SJCRH30 (cell line): ENCODE measurements at places on chromosomes 5 and 9.
A peak's percentile ranks its signal among the peaks of the same experiment; 100 is the strongest.

GRCh38 chr5:142386137-142387023 lies 61.6 kb upstream of the SPRY4 start:
- DNase-seq: no peak

- DNase-seq: no peak
Observed at GRCh38 chr9:133725886-133726285, 12.3 kb downstream of the SARDH start.

- DNase-seq: peak; percentile 82
Observed at GRCh38 chr5:53478411-53479044, 1.9 kb upstream of the FST start.

- no peak for DNase-seq
Observed at GRCh38 chr9:79588488-79589223, 16.9 kb downstream of the TLE4 start.

DNA sequence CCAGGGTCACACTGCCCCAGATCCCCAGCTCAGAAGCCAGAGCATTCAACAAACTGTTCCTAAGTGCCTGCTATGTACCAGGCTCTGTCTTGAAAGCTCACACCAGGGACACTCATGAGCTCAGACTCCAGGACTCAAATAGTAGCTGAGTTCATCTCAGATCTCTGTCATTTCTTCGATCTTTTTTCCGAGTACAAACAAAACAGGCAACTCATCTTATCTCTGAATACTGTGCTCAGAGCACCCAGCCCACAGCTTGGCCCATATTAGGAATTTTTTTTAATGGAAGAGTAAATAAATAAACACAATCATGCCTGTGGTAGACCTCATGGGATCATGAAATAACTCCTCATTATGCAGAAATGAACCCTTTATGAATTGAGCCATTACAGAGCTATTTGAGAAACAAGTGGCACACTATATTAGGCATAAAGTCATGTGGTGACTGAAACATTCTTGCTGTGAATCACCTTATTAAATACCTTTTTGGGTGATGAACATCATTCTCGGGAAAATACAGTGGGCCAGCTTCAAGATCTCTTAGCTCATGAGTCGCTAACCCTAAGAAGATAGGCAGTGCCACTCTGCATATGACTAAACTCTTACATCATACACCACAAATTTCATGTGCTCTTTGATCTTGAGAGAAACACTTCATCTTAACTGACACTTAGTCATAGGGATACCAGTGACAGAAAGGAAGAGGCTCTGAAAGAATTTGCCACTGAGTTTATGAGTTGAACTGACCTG lies 9.9 kb downstream of the SH3RF2 start:
- no peak for DNase-seq

DNA sequence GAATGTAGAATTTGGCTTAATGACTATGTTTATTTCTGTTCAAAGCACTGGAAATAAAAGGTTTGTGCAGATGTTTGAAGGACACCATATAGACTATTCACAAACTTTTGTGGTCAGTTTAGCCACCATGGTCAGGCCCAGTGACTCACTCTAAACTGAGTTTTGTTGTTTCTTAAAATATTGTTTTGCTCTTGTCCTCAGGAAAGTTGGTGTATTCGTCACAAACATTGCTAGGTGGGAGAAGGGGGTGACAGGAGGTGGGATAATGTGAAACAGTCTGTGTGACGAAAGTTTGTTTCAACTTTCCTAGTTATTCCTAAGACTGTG lies 35.0 kb upstream of the LIFR start:
- no peak for DNase-seq

DNA sequence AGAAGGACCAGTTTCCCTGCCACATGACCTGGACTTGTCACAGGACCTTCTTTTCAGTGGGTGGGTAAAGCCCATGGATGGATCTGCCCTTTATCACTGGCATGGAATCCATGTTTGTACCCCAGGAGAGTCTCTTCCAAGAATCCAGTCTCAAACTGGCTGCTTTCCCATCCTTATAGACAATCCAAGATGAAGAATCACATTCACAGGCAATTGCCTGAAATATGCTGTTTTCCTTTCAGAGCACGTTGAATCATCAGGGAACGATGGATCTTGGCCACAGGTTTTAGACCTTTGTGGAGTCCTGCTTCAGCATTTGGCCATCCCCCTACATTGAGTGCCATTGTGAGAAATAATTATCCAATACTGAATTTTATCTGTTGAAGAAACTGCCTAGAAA lies 319.8 kb downstream of the ASTN2 start:
- no peak for DNase-seq

- DNase-seq: no peak
Observed at GRCh38 chr9:18516965-18517364, 43.0 kb downstream of the ADAMTSL1 start.

DNA sequence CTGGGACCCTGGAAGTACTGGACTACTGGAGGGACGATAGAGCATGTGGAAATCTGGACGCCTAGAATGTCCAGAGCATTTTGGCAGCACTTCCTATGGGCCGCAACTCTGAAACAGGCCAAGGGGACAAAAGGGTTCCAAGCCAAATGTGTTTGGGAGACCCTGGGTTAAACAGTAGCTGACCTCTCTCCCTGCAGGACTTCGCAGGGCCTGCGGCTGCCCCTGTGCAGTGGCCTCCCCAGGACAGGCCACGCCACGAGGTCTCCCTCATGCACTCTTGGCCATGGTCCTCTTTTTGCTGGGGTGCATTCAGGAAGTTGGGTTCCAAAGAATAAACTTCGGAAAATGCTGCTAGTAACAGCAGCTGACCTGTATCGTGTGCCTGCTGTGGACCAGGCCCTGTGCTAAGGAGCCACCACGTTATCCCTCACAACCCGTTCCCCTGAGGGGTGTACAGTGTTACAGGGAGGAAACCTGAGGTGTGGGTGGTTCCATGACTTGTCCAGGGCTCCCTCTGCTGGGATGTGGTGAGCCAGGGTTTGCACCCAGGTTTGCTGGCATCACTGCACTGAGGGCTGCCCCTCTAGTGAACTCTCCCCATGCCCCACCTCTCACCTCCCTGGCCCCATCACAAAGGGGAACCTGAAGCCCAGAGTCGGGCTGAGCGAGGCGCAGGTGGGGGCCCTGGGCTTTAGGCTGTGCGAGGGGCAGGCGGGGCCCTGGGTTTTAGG lies 79.4 kb downstream of the AMBP start:
- peak; percentile 36 for DNase-seq

- DNase-seq: no peak
Observed at GRCh38 chr5:177325868-177326381, 14.2 kb upstream of the MXD3 start.

DNA sequence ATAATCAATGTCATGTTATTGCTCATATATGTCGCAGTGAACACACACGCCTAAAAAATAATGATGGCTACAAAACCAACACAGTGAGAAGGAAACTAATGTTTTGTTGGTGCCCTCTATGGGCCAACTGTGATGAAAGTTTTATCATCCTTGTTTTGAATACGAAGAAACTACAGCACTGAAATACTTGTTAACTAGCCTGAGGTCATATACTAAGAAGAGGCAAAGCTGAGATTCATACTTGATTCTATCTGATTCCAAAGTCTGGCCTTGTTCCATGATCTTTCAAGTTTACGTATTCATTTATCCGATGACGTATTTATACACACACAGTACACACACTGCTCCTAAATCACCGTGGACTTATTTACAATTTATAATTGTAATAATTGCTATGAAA lies 16.1 kb upstream of the DRD1 start:
- peak; percentile 80 for DNase-seq

DNA sequence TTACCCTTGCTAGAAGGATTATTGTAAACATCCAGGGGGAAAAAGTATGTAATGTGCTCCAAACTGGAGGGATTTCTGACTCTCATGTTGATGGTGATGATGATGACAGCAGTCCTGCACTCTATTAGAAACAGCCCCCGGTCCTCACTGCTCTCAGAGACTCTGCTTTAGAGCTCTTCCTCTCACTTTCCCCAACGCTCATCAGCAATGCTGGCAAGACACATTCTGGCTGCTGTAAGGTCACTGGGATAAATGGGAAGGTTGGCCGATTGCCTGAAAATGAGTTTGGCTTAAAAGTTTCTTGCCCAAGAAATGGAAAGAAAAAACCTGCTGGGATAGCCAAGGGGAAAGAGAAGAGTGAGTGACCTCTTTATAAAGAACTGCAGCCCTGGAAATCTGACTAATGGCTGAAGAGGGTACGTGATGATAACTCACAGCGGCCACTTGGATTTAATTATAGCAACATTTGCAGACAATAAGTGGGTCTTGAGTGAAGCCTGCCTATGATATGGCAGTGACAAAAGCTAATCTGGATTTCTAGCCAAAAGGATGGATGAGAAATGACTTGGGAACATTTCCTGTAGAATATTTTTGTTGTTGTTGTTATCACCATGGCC lies 235.8 kb downstream of the TMEM38B start:
- DNase-seq: no peak

DNA sequence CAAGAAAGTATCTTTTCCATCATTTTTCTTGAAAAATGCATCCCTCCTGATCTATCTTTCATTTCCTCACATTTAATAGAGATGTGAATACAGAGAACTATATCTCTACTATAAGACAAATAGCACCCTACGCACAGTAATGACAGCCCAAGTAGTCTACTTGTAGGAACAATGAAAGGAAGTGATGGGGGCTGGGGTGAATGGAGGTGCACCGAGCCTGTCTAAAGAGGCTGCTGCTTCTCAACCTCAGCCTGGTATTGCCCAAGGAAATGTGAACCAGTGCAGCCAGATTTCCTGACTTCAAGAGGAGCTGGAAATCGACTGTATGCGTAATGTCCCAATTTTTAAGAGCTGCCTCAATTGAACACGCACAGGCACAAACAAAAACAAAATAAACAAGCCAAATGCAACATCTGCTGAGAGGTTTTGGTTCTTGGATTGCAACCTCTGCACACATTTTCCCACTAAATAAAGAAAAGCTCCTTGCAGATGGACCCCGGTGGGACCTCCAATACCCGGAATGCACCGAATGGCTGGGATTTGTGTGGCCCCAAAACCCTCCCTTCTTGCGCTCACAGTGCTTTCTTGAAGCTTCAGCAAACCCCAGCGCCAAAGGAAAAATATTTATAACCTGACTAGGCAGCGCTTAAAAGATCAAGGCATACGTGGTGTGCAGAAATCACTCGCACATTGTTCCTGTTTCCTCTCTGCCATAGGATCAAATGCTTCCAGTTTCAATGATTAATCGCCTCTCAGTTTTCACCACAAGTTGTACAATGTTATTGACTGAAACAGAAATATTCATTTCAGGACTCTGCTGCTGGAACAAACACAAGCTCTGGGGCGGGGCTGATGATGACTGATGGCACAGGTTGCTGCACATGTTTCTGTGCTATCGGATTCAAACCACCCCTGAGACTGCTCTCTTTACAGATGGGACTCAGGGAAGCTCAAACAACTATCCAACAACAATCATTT lies 68.3 kb downstream of the KCNIP1 start:
- DNase-seq: no peak

- no peak for DNase-seq
Observed at GRCh38 chr5:141863569-141864178, 14.5 kb downstream of the PCDH1 start.

DNA sequence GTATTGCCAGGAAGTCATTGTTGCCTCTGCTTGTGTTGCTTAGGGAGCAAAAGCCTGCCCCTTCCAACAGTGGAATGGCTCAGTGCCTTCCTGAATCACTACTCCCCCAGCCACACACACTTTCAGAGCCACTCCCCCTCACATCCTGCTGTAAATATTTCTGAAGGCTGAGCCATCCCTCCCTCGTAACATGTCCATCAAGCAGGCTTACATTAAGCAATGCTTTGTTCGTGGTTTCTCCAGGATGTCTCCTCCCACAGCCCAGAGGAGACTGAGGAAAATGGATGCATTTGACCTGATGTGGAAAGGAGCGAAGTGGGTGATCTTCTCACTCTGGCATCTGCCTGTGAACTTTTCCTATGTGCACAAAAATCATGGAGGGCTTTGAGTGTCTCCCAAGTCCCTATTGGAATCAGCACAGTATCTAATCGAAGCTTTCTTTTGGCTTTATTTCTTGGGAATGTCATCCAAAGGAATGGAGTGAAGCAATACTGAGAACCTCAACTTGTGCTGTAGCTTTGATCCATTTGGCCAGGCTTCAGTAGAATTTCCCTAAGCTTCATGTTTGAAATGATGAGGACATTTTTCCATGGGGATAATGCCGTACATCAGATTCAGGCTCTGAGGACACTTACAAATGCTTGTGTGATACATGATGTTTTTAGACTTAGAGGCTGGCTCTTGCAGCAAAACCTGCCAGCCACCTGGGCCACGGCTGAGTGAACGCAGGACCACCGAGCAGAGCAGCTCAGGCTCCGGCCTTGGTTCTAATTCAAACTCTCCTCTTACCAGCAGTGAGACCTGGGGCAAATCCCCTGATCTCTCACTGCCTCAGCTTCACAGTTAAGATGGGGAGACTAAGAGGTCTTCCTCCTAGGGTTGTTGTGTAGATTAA lies 389.1 kb downstream of the ENC1 start:
- DNase-seq: peak; percentile 40

DNA sequence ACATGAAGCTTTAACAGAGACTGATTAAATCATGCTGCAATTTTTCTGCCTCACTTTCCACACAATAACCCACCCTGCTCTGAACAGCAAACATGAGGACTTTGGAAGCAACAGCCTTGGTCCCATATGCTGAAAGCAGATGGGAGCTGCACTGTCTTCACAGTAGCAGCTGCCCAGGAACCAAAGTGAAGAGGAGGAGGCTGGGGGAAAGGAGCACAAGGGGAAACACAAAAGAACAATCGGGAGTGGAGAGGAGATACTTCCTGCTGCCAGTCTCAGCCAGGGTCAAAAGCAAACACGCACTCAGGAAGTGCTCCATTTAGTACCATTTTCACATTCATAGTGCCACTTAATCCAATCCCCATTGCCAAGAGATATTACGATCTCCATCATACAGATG lies 183.3 kb upstream of the PUM3 start:
- DNase-seq: no peak

- peak; percentile 88 for DNase-seq
Observed at GRCh38 chr9:14096258-14096922, 217.6 kb downstream of the NFIB start.

GRCh38 chr5:81519217-81519905 lies 125.4 kb upstream of the ACOT12 start:
- peak; percentile 86 for DNase-seq

GRCh38 chr9:9117866-9118265 lies 1318.3 kb upstream of the DMAC1 start:
- peak; percentile 9 for DNase-seq

DNA sequence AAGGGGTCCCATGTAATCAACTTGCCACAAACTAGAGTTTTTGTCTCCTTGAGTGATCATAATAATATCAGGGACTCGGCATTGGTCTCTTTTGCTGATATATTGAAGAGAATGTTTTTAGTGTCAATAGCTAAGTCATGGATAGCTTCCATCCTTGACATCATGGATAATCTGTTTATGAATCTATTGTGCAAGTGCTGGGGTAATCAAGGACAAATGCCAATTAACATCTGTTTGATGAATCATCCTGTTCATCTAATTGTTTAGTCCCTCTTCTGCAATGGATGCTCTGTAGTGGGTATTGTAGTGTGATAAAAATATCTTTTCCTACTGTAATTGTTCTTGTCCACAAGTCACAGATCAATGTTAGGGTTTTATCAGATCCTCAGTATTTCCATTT lies 607.5 kb upstream of the SEMA6A start:
- DNase-seq: no peak

- no peak for DNase-seq
Observed at GRCh38 chr9:2288309-2288708, 273.2 kb downstream of the SMARCA2 start.

- no peak for DNase-seq
Observed at GRCh38 chr9:101999441-101999840, 261.0 kb upstream of the GRIN3A start.
